Activated CD8-positive, alpha-beta memory T cell treated with anti-CD3 and anti-CD28 coated beads, Interleukin-2, amount 10 ng/mL, durations not matched to agents 7 days and 5 days (primary cell): ENCODE measurements at places on chromosomes 4 and X. TPM values are rescaled to one million over a fixed set of nuclear protein-coding genes. Genes with fewer than 3 reads are reported as not detected.

Gene AR
- total RNA-seq: not detected

Gene BMPR1B
- total RNA-seq: not detected

Gene DUSP9
- total RNA-seq: 0.09 TPM

Gene MND1
- 33.6 TPM for total RNA-seq

Gene NKX3-2
- not detected for total RNA-seq

Gene PAGE4
- total RNA-seq: not detected

Gene UGT2A2
- not detected for total RNA-seq

Gene TCEAL5
- total RNA-seq: not detected

Gene GPRASP2
- 0.21 TPM for total RNA-seq

Gene RAB39B
- total RNA-seq: 12.9 TPM

Gene RAB9A
- total RNA-seq: 20.3 TPM

Gene GPR143
- not detected for total RNA-seq

Gene ASB12
- total RNA-seq: not detected

Gene HSFX1
- total RNA-seq: 0.80 TPM

Gene GAGE12H
- not detected for total RNA-seq

Gene RHOXF1
- not detected for total RNA-seq

Gene SLITRK4
- not detected for total RNA-seq

Gene FAM184B
- total RNA-seq: 0.02 TPM

Gene HELT
- not detected for total RNA-seq

Gene CCNB3
- total RNA-seq: 0.23 TPM

Gene CLGN
- 0.15 TPM for total RNA-seq

Gene TEX13B
- total RNA-seq: not detected
